ENCODE measurements at places on chromosomes 1 and 21.

GRCh38 chr21:44517175-44517899 lies 22.7 kb downstream of the KRTAP10-1 start:
- DNase-seq: no peak

- no peak for DNase-seq
Observed at GRCh38 chr1:109529881-109530456, 9.7 kb upstream of the GPR61 start.

GRCh38 chr1:9242338-9242969 lies 7.9 kb downstream of the H6PD start:
- DNase-seq: peak; percentile 85

DNA sequence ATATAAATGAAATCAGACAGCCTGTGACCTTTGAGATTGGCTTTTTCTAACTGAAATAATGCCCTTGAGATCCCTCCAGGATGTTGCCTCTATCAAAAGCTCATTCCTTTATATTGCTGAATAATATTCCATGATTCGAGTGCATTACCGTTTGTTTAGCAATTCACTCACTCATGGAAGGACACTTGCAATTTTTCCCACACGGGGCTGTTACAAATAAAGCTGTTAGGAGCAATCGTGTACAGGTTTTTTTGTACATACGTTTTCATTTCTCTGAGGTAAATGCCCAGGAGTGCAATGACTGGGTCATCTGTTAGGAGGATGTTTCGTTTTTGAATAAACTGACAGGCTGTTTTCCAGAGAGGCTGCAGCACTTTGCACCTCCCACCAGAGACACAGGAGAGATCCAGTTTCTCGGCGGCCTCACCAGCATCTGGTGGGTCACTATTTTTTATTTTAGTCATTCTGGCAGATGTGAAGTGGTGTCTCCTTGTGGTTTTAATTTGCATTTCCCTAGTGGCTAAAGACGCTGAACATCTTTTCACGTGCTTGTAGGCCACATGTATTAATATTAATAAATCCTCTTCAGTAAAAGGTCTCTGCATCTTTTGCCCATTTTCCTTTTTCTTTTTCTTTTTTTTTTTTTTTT lies 11.0 kb downstream of the PRDM15 start:
- DNase-seq: no peak

- peak; percentile 43 for DNase-seq
Observed at GRCh38 chr1:63269571-63269970, 52.8 kb upstream of the FOXD3 start.

- DNase-seq: no peak
Observed at GRCh38 chr1:244212219-244212618, 161.1 kb downstream of the ZBTB18 start.

GRCh38 chr21:26776310-26777021 lies 68.7 kb downstream of the ADAMTS1 start:
- no peak for DNase-seq

GRCh38 chr1:25096307-25097150 lies 135.8 kb downstream of the SYF2 start:
- DNase-seq: no peak

- no peak for DNase-seq
Observed at GRCh38 chr1:18443587-18444520, 36.9 kb upstream of the KLHDC7A start.

DNA sequence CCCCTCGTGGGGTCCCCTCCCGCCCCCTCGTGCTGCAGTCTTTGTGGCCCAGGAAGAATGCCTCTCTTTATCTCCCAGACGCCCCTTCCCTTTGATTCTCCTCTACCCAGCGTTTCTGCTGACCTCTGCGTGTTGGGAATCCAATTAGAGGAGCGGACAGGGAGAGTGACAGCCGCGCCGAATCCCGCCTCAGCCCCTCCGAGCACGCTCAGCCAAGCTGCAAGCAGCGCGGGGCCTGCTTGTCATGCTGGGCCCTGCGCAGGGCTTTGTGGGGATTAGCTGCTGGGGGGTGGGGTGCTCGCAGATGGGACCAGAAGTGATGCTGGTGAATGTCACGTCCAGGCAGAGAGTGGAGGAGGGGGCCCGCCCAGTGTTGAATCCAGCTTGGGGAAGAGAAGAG lies 91.1 kb downstream of the EPHB2 start:
- no peak for DNase-seq

GRCh38 chr1:158819461-158820443 lies 11.4 kb upstream of the MNDA start:
- DNase-seq: no peak

Measured in retinal pigment epithelial cell (primary cell).